ENCODE measurements at places on chromosomes 11 and 22. TPM values are rescaled to one million over a fixed set of nuclear protein-coding genes. Genes with fewer than 3 reads are reported as not detected.

DNA sequence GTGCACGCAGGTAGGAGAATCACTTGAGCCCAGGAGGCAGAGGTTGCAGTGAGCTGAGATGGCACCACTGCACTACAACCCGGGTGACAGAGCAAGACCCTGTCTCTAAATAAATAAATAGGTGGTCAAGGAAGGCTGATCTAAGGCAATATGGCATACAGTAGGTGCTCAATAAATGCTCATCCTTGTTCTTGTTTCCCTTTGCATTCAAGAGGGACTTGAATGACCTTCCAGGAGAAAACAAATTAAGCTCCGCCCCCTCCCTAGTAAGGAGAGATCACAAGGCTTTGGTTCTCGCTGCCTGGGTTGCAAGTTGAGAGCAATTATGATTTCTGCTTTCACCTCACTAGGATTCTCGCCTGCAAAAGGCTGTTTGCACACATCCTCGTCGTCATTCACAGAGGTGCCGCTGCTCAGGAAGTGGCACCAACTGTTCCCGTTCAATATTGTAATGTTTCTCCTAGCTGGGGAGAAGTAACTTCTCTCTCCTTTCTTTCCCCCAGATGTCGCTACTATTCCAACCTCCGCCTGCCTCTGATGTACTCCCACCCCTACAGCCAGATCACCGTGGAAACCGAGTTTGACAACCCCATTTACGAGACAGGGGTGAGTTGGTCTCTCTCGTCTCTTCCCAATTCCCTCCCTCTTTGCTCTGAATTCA, 51.8 kb upstream of the ASPHD2 start:
- H3K4me3 ChIP-seq, result no peak overlapping the region
- no peak overlapping the region for H3K27ac ChIP-seq
- H3K27me3 ChIP-seq, result peaks cover 28% of the 10 kb centered on the region
- H3K36me3 ChIP-seq, result peaks cover 1% of the 10 kb centered on the region
- no peak for DNase-seq
- H3K4me1 ChIP-seq, result peaks cover 1% of the 10 kb centered on the region

DNA sequence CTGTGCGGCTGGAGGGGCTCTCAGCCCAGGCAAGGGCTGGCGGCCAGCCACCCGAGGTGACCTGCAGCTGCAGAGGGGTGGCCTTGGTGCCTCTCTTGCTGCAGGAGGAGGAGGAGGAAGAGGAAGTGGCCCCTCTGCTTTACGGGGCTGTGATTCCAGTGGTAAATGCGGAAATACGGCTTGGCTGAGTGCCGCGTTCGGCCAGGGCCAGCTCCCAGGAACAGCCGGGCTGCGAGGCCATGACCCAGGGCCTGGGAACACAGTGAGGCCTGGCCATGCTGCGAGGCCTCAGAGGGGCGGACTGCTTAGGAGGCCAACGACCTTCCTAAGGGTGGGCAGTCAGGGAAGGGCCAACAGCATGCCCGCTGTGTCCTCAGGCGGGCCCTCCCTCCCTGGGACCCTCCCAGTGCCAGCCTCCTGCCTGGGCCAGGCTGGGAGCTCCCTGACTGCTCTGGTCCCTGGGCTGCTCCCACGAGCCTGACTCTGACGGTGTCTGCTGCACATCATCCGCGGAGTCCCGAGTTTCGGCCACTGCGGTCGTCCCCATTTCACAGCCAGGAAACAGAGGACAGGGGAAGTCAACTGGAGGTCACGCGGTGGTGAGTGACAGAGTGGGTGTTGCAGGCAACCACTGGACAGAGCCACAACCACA, 20.8 kb upstream of the PPARA start:
- no peaks in the 10 kb centered on the region for H3K36me3 ChIP-seq
- no peak overlapping the region for H3K27ac ChIP-seq
- DNase-seq, result no peak
- H3K4me1 ChIP-seq, result no peaks in the 10 kb centered on the region
- no peak overlapping the region for H3K4me3 ChIP-seq

DNA sequence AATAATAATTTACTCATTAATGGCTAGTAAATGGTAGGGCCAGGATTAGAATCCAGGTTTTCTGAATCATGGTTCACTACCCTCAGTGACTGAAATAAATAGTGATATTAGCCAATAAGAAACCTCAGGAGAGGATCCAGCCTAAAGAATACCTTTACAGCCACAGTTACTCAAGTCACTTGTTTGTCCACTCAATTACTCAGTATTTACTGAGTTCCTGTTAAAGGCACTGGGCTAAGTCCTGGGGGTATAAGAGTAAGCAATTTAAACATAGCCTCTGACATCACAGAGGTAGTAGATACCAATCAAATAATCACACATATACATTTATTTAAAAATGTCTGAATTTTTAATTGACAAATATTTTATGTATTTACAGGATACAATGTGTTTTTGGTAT, 56.8 kb upstream of the GAB2 start:
- no peak overlapping the region for H3K4me3 ChIP-seq
- peaks cover 13% of the 10 kb centered on the region for H3K4me1 ChIP-seq
- H3K36me3 ChIP-seq, result peaks cover 24% of the 10 kb centered on the region
- no peak for DNase-seq

DNA sequence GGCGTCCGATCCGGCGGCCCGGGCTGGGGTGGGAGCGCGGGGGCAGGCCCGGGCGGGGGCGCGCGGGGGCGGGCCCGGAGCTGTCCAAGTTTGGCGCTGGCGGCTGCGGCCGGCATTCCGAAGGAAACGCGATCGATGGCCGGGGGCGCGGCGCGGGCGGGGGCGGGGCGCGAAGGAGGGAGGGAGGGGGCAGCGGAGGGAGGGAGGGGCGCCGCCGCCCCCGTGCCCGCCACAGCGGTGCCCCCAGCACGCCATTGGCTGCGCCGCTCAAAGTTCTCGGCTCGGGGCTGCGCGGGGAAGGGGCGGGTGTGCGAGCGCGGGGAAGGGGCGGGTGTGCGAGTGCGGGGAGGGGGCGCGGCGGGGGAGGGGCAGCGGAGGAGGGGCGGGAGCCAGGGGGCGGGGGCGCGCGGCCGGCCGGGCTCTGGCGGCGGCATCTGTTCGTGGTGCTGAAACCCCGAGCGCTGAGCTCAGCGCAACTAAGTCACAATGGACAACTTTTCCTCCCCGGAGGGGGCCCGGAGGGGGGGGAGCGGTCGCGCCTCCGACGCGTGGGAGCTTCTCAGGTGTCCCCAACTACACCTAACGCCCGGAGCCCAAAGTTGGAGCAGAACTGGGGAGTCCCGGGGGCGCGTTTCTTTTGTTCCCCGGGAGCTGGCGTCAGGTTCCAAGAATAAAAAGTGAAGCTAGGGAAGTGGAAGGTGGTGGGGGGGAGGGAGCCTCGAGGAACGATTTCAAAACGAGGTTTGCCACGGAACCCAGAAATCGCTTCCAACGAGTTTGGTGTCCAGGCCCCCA, 2.2 kb downstream of the PHF21B start:
- peak; percentile 87 for DNase-seq
- peak overlapping the region; percentile 79 for H3K4me3 ChIP-seq
- H3K4me1 ChIP-seq, result peaks cover 27% of the 10 kb centered on the region
- peaks cover 2% of the 10 kb centered on the region for H3K36me3 ChIP-seq
- H3K27ac ChIP-seq, result peak overlapping the region; percentile 94
- H3K27me3 ChIP-seq, result peaks cover 9% of the 10 kb centered on the region

DNA sequence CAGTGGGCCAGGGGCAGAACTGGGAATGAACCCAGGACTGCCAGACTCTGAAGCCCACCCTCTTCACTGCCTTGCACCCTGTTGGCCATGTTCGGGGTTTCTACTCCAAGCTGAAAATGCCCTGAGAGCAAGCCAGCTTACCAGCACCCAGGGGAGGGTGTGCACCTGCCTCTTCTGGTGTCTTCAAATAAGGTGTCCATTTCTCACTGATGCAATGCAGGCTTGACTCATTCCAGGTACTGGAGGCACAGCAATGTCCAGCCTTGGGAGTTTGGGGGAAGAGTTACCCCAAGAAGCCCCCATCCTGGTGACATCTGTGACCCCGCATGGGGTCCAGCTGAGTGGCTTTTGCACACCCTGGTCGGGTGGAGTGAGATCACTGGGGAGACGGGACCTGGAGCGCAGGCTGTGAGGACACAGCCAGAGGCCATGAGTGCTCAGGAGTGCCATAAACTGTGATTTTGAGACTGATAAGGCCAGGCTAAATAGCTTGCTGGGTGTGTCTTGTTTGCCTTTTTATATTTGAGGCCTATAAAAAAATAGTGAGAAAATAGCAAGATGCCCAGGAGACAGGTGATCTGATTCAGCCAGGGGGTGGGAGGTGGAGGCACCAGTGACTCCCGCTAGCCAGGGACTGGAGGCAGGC, 4.6 kb upstream of the CERK start:
- H3K36me3 ChIP-seq, result no peaks in the 10 kb centered on the region
- no peak overlapping the region for H3K4me3 ChIP-seq
- H3K27ac ChIP-seq, result no peak overlapping the region
- H3K4me1 ChIP-seq, result peaks cover 7% of the 10 kb centered on the region
- DNase-seq, result no peak

Gene MUC15
- total RNA-seq, result 0.53 TPM
